ENCODE measurements at places on chromosomes 11 and 22.

GRCh38 chr11:70627219-70627618 lies 228.9 kb downstream of the CTTN start:
- no peak for DNase-seq

DNA sequence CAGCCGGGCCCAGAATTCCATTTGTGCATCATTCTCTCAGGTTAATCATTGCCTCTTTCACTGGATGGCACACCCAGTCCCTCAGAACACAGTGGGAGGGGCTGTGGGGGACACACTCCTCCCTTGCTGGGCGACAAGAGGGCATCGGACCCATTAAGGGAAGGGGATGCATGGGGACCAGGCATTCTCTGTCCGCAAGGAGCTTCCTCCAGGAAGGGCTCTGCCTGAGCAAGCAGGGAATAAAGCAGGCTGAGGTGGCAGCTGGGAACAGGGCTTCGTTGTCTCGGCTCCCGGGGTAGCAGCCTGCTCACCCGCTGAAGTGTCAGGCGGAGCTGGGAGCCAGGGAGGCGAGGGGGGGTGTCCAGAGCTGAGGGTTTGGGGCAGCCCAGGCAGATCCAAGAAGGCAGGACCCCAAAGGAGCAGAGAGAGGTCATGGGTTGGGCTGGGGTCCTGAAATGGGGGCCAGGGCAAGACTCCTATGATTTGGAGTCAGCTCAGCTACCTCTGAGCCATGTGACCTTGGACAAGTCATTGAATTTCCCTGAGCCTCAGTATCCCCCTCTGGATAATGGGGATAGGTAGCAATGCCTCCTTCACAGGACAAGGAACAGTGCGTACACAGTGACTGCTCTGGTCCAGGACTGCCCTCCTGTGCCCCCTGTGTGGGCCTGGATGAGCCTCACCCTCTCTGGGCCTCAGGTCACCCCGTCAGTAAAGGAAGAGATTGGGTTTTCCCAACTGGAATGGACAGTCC lies 1.4 kb downstream of the GAL3ST1 start:
- no peak for DNase-seq

GRCh38 chr11:14539982-14540421 lies 19.8 kb upstream of the PSMA1 start:
- no peak for DNase-seq

- DNase-seq: no peak
These were observed 16.8 kb upstream of the PAFAH1B2 start for GRCh38 chr11:117127171-117127901.

GRCh38 chr11:108788565-108789199 lies 123.8 kb downstream of the DDX10 start:
- DNase-seq: peak; percentile 34
